ENCODE measurements at places on chromosomes 12 and 14.

- no peak for DNase-seq
These were observed 14.8 kb downstream of the PYGL start for GRCh38 chr14:50929506-50929905.

GRCh38 chr14:93709249-93709648 is 79.0 kb downstream of the PRIMA1 start:
- DNase-seq = no peak

DNA sequence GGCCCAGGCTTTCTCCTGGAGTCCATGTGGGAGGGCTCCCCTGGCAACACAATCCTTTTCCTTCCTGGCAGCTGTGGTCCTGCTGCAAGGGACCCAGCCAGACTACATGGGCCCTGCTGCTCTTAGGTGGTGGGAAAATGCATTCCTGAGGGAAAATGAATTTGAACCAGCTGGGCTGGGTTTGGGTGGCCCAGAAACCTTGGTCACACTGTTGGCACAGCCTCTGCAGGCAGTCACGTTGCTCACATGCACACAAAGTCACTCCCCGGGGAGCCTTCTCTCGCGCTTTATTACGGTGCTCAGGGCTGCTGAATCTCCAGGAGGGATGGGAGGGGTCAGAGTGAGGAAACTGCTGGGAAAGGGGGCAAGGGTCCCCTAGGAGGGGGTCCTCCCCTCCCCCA is 17.2 kb downstream of the PLEKHG3 start:
- DNase-seq = peak; percentile 56

- DNase-seq = no peak
These were observed 37.5 kb upstream of the INF2 start for GRCh38 chr14:104651876-104652260.

- no peak for DNase-seq
These were observed 311.5 kb downstream of the NOVA1 start for GRCh38 chr14:26286081-26286912.

DNA sequence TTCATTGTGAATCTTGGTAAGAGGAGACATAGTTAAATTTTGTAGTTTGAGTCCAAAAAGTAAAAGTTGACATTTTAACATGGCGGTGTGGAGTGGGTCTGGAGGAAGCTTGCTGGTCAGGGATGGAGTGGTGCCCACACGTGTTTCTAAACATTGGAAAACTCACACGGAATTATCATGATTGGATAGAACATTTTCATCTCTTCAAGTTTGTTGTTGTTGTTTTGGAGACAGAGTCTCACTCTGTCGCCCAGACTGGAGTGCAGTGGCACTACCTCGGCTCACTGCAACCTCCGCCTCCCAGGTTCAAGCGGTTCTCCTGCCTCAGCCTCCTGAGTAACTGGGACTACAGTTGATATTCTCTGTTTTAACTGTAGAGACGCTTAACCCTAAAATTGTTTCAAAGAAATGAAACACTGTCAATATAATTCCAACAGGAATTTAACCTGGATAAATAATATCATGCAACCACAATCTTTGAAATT is 502 bp upstream of the MBIP start:
- DNase-seq = peak; percentile 12

GRCh38 chr12:26941215-26941594 is 2.9 kb downstream of the FGFR1OP2 start:
- DNase-seq = no peak

GRCh38 chr12:83471341-83471740 is 784.6 kb downstream of the TMTC2 start:
- no peak for DNase-seq

- DNase-seq = no peak
These were observed 453.7 kb downstream of the NAV3 start for GRCh38 chr12:78284417-78284816.

GRCh38 chr12:122803937-122804336 is 29.6 kb downstream of the CCDC62 start:
- no peak for DNase-seq

- DNase-seq = no peak
These were observed 3.2 kb downstream of the PRPH start for GRCh38 chr12:49298160-49298559.

DNA sequence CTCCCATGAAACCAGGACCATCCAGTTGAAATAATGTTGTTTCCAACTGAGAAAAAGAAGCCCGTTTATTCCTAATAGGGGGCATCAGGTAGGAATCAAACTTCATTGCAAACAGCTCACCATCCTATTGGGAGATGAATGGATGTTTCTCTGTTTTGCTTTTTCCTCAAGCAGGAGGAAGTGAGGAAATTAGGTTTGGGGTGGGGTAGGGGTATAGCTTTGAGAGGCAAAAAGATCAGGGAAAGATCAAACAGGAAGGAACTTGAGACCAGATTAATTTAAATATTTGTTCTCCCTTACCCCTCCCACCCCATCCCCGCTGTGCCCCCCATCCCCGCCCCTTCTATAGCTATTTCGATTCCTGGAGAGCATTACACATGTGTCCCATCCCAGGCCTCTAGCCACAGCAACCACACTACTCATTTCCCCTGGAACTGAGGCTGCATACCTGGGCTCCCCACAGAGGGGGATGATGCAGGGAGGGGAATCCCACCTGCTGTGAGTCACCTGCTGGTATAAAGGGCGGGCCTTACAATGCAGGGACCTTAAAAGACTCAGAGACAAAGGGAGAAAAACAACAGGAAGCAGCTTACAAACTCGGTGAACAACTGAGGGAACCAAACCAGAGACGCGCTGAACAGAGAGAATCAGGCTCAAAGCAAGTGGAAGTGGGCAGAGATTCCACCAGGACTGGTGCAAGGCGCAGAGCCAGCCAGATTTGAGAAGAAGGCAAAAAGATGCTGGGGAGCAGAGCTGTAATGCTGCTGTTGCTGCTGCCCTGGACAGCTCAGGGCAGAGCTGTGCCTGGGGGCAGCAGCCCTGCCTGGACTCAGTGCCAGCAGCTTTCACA is at the start of gene IL23A:
TSS of gene IL23A (plus strand) at position 577 of the 850 bp plus-strand sequence. CDS start at position 738, 161 bp downstream.
- DNase-seq = no peak

DNA sequence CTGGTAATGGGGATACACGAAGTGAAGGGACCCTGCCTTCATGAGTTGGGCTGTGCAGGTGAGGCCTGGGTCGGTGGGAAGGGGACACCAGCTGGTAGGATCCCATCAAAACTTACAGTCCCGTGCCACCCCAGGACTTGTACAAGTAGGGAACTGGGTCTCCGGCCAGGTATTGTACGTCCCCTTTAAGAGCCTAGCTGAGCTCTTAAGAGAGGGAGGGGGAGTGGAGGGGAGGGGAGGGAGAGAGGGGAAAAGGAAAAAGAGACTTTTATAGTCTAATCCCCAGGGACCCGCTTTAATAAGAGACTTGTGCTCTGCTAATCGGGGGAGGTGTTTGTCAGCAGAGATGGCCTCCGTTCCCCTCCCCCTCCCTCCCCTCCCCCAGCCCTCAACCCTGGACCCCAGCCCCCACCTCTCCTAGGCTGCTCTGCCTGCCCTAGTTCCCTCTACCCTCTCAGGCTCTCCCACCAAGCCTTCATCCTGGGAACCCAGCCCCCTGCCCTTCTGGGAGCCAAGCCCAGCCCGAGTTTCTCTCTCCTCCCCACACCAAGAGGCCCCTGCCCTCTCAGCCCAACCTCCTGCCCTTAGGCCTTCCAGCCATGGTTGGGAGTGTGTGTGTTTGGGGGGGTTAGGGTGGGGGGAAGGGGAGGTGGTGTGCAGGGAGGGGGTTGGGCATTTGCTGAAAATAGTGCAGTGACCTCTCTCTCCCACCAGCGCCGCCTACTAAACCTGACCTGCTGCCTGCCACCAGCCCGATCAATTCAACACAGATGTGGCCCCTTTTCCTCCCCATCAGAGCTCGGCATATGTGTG is 2.6 kb downstream of the GDF11 start:
- no peak for DNase-seq

Measured in left cardiac atrium (tissue), 4 donors.